Stomach (tissue), 19 donors: ENCODE measurements at places on chromosomes 2 and 18. TPM values are rescaled to one million over a fixed set of nuclear protein-coding genes. Genes with fewer than 3 reads are reported as not detected.

BBS5 gene
- 10.1 TPM for total RNA-seq

SERPINB4 gene
- total RNA-seq = not detected

RFTN2 gene
- 0.58 TPM for total RNA-seq

CD8A gene
- total RNA-seq = not detected
